ENCODE measurements at places on chromosomes 5 and 9.

GRCh38 chr5:176542135-176542595, 5.0 kb upstream of the RNF44 start:
- DNase-seq, result no peak

- no peak for DNase-seq
These were observed 12.5 kb upstream of the NKX2-5 start for GRCh38 chr5:173247510-173247909.

GRCh38 chr5:72291601-72292000, 28.4 kb downstream of the MRPS27 start:
- DNase-seq, result no peak

- DNase-seq, result no peak
These were observed 15.0 kb downstream of the GFPT2 start for GRCh38 chr5:180338001-180338707.

DNA sequence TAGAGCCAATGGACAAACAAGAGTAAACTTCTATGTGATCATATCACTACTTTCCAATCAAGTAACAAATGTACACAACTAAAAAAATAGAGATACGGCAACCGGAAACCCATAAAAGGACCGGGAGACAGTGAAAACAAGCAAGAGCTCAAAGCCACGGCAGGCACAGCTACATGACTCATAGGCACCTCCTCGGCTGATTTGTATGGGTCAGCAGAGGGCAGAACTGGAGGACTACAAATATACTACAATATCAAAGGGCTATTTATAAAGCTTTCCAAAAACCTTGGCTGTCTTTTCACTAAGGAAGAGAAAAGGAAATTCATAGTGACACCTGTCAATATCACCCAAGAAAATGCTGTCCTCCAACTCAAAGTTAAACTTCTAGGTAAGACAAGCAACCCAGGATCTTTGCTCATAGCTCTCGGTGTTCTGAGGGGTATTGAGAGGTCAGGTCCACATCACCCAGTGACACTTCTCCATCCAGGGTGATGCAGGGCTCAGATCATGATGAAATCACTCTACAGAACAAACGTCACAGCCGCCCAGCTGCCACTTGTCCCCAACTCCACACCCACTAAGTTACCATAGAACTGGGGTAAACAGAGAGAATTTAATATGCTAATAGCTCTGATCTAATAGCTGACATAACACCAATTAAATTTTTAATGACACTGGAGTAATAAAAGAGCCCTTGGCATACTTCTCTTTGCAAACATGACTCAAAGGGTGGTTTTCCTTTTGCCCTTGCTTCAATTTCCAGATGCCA, 41.3 kb downstream of the PFDN1 start:
- peak; percentile 24 for DNase-seq

GRCh38 chr5:111745075-111745739, 11.8 kb downstream of the NREP start:
- no peak for DNase-seq

DNA sequence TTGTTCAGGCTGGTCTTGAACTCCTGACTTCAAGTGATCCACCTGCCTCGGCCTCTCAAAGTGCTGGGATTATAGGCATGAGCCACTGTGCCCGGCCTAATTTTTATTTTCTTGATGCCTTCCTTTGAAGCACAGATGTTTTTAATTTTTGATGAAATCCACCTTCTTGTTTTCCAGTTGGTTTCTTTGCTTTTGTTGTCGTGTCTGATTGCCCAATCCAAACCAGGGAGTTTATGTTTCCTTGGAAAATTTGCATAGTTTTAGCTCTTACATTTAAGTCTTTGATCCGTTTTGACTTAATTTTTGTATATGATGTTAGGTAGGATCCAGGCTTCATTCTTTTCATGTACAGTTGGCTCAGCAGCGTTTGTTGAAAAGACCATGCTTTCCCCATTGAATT, 15.2 kb downstream of the EHMT1 start:
- DNase-seq, result no peak

DNA sequence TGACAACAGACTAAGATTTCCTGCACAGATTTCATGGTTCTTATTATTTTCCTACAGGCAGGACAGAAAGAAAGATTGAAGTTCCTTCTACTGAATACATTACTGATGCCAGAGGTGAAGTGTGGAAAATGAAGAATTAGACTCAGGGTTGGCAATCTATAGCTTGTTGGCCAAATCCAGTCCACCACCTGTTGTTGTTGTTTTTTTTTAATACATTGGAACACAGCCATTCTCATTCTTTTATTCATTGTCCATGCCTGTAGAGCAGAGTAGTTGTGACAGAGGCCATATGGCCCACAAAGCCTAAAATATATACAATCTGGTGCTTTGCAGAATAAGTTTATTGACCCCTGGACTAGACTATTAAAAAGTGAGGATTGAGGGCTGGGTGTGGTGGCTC, 5.8 kb upstream of the PLPPR1 start:
- DNase-seq, result no peak

GRCh38 chr5:178464431-178465048, 125.7 kb downstream of the COL23A1 start:
- DNase-seq, result no peak

GRCh38 chr5:98111686-98112085, 661.8 kb upstream of the RGMB start:
- DNase-seq, result no peak

DNA sequence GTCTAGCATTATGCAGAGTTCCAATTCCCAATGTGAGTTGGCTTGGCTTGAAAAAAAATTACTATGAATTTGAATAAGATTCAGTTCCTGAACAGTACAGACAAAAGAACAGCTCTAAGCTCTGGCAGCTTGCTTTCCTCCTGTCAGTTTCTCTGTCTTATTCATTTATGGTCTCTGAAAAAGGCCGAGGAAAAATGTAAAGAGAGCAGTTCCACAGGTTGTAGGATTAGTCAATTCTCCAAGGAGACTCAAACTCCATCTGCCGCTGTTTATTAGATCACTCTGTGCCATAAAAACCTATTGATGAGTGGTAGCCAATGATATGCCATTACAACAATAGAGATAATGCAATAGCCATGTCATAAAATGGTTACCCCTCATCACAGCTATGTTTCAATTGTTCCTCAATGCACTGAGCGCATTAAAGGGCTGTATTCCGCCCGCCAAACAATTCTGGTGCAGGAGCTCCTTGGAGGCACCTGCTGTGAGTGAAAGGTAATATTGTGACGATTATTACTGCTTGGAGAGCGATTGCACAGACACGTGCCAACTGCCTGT, 188.2 kb downstream of the ARRDC3 start:
- no peak for DNase-seq

- DNase-seq, result no peak
These were observed 89.0 kb downstream of the GCNT4 start for GRCh38 chr5:74963407-74963806.

GRCh38 chr5:173464813-173465212, 136.6 kb upstream of the STC2 start:
- no peak for DNase-seq

DNA sequence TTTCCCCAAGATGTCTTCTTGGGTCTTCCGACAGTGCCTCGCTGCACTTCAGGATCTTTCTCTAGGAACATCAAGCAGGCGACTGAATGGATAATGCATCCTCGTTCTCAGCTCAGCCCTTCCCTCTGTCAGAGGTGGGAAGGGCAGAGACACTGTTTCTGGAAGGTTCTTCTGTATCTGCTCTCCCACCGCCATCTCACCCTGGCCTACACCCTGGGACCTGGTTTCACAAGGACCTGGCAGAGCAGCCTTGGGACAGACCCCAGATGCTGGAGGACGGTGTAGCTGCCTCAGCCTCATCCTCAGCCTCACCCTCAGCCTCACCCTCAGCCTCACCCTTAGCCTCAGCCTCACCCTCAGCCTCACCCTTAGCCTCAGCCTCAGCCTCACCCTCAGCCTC, 18.5 kb downstream of the MRPL36 start:
- DNase-seq, result no peak

All from fibroblast of skin of left quadriceps (primary cell).